ENCODE measurements at places on chromosomes 12 and 14.
A peak's percentile ranks its signal among the peaks of the same experiment; 100 is the strongest.

- no peak for DNase-seq
Measured at GRCh38 chr14:56211084-56211483, 92.9 kb downstream of the PELI2 start.

DNA sequence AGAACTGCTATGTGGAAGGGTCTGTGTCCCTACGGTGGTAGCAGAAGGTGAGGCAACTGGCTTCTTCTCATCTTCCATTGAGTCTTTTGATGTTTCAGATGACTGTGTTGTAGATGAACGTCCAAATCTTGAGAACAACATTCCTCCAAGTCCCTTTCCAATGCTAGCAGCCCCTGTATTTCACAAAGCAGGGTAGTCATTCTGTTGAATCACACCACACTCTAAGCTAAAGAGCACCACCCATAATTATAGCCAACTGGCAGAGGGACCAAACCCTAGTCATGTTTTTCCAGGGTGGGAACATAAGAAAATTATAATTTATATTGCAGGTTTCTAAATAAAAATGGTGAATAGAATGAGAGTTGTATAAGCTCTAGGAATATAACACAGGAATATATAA, 98.7 kb downstream of the DDHD1 start:
- DNase-seq, result no peak

DNA sequence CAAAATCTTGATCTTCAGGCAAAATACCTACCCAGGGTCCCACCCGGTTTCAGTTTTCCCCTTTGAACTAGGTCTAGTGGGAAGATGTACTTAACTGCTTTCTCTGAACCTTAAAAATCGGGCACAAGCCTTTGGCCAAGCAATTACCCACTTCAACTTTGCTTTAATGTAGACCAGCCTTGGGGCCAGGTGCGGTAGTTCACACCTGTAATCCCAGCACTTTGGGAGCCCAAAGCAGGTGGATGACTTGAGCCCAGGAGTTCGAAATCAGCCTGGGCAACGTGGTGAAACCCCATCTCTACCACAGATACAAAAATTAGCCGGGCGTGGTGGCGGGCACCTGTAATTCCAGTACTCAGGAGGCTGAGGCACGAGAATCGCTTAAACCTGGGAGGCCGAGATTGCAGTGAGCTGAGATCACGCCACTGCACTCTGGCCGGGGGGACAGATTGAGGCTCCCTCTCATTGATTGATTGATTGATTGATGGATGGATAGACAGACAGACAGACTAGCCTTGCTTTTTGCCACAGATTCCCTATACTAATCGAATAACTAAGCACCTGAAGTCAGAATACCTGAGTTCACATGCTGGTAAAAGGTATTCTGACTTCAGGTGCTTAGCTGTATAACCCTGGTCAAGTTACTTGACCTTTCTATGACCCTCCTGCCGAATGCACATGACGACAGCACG, 1.9 kb downstream of the CLIP1 start:
- no peak for DNase-seq

DNA sequence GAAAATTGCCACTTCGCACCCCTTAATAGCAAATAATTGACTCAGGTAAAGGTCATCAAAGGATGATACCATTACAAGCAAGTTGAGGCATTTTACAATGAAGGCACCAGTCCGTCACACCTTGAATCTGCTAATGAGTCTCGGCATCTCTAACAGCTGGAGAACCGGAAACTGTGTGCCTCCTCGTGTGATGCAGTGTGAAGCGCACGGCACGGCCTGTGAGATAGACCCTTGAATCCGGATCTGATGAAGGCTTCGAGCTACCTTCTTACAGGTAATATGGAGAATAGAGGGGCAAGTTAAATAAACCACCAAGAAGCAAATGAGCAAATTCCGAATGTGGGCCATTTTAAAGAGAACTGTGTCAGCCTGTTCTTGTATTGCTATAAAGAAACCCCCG, 19.8 kb upstream of the TUBA1A start:
- no peak for DNase-seq

- no peak for DNase-seq
Measured at GRCh38 chr14:94025720-94026119, 420 bp upstream of the OTUB2 start.

- no peak for DNase-seq
Measured at GRCh38 chr12:14777271-14777670, 26.0 kb downstream of the WBP11 start.

DNA sequence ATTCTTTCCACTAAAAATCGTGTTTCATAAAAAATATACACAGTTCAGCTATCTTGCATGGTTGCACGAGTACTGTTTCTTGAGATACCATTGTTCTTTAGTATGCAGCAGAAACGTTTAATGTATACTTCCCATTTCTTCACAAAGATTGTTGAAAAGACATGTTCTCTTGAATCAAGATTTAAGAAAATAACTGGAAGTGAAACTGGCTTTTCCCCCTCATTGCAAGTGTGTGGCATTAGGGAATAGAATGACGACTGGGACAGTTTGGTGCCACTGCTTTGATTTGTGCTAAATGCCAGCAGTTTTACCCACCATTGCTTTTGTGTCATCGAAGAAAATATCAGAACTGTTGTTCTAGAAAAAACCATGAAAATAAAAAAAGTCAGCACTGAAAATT, 20.3 kb upstream of the DHRS2 start:
- no peak for DNase-seq

GRCh38 chr12:28794786-28795185, 354.3 kb upstream of the FAR2 start:
- no peak for DNase-seq

DNA sequence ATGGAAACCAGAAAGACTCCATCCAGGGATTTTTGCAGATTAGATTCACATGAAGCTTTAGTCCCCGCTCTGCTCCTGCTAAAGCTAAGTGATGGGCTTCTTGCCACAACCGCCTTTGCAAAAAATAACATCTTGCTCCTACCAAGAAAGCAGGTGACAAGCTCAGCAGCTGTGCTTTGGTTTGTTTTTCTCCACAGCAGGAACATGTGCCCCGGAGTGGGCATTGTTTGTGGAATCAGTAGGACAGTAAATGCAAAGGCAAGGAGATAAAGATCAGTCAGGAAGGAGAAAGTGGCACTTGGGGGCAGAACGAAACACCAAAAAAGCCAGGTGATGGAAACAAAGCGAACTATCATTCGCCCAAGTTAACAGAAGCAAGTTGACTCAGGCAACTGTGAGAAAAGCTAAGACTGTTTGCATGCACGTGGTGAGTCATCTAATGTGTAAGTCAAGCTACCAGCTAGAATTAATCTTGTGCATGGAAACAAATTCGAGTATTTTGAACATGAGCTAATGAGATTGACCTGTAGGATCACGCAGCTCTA, 165.5 kb upstream of the PLXNC1 start:
- DNase-seq, result peak; percentile 61

DNA sequence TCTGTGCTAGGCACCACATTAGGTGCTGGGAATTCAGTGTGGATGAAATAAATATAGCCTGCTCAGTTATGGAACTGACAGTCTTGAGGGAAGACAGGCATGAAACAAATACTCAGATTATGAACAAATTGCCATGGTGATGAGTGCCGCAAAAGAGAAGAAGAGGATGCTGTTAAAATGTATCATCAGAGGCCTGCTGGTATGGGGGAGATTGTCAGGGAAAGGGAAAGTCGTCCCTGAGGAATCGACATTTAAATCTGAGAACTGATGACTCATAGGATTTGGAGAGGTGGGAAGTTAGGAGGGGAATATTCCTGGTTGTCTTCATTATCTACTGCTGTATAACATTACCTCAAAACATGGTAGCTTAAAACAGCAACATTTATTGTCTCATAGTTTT, 42.0 kb downstream of the PPP1R36 start:
- no peak for DNase-seq

- no peak for DNase-seq
Measured at GRCh38 chr12:47082796-47083621, 3.2 kb upstream of the AMIGO2 start.

DNA sequence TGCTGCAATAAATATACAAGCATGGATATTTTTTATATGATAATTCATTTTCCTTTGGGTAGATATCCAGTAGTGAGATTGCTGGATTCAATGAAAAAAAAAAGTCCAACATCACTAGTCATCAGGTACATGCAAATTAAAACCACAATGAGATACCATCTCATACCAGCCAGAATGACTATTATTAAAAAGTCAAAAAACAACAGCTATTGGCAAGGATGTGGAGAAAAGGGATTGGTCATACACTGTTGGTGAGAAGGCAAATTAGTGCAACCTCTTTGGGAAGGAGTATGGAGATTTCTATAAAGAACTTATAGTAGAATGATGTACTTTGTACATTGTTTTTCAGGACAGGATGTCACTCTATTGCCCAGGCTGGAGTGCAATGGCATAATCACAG, 531.2 kb upstream of the MGAT4C start:
- DNase-seq, result no peak

GRCh38 chr12:80939231-80939950, 1.7 kb upstream of the LIN7A start:
- peak; percentile 18 for DNase-seq

GRCh38 chr12:106645074-106645421, 62.2 kb downstream of the RFX4 start:
- DNase-seq, result no peak

GRCh38 chr12:25401547-25402345, 151.0 kb upstream of the KRAS start:
- no peak for DNase-seq

DNA sequence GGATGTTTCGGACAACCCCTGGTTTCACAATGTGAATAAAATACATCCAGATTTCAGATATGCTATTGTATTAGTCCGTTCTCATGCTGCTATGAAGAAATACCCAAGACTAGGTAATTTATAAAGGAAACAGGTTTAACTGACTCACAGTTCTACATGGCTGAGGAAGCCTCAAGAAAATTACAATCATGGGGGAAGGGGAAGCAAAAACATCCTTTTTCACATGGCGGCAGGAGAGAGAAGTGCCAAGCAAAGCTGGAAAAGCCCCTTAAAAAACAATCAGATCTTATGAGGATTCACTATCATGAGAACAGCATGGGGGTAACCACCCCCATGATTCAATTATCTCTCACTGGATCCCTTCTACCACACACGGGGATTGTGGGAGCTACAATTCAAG, 451.7 kb downstream of the MDGA2 start:
- no peak for DNase-seq

GRCh38 chr12:130640901-130641300, 75.2 kb downstream of the RIMBP2 start:
- no peak for DNase-seq

DNA sequence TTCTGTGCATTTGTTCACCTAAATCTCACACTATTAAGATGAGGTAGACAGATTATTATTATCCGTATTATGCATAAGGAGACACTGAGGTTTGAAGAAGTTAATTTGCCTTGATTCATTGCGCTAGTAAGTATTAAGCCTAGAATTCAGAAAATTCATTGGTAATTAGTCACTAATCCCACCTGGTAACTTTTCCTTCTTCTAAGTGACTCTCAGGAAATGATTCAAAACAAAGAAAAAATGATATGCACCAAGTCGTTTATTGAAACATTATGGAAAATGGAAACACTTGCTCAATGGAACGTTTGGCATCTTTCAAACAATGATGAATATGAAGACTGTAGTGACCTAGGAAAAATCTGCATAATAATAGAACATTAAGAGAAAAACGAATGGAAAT, 15.2 kb downstream of the RFX4 start:
- no peak for DNase-seq

DNA sequence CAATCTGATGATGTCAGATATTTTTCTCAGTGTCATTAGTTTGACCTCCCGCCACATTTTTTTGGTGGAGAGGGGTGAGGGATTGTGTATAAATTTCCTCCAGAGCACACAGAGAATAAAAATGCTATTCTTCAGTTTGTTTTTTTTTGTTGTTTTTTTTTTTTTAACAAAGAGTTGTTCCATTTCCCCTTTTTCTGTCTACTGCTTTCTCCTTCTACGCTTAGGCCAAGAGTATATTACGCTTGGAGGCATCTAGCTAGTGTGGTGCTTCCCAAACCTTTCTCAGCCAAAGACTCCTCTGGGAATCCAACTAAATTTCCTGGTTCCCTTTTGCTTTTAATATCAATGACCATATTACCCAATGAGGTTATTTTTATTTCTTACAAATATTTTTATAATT, 465.6 kb downstream of the ZFP36L1 start:
- DNase-seq, result no peak

DNA sequence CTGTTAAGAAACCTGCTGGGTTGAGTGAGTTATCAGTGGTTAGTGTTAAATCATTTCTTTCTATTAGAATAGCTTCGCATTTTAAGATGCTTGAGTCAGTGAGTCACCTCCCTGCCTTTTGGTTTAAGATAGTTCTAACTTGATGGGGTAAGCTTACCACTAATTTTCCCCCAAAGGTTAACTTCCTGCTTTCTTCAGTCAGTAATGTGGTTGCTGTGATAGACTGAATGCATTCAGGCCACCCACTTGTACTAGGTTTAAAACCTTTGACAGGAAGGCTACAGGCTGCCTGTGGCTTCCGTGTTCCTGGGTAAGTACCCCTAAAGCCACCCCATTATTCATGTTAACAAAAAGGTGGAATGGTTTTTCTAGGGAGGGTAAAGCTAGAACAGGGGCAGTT, 25.3 kb downstream of the CLEC2A start:
- no peak for DNase-seq

- no peak for DNase-seq
Measured at GRCh38 chr12:72829838-72830237, 557.7 kb downstream of the TRHDE start.
